ENCODE measurements at places on chromosomes 7 and 10. TPM values are rescaled to one million over a fixed set of nuclear protein-coding genes. Genes with fewer than 3 reads are reported as not detected.

GRCh38 chr10:30456266-30456665 lies 22.3 kb downstream of the MAP3K8 start:
- peak; percentile 75 for DNase-seq

GRCh38 chr10:1120801-1121211 lies 64.6 kb downstream of the WDR37 start:
- DNase-seq: no peak

DNA sequence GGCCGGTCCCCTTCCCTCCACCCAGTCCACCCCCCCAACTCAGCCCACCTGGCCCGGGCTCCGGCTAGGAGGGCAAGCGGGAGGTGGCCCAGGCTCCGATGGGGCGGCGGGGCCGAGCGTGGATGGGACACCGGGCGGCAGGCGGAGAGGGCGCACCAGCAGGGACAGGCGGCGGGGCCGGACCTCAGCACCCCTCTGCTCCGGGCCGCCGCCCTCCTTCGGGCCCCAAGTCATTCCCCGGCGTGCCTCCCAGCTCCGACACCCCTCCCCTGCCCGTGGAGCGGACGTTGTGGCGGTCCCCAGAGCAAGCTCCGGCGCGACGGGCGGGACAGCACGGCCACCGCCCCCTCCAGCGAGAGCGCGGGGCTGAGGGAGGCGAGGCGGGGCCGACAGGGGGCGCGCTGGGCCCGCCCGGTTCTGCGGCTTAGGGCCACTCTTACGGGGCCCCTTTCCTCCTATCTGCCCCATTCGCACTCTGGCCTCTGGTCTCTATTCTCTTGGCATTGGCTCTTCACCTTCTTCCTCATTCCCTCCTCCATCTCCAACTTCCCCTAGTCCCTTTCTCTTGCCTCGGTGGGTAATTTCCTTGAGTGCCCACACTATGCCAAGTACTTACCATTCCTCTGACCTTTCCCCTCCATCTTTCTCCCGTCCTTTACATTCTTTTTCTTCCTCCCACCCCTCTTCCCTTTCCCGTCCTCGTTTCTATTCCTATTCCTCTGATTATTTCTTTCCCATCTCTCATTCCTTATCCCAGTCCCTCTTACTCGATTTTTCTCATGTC lies 701 bp upstream of the GBX1 start:
- DNase-seq: no peak

TAF6 gene
- 46.3 TPM for total RNA-seq

CACNA2D1 gene
- not detected for total RNA-seq

CALCR gene
- total RNA-seq: not detected

All from natural killer cell treated with Interleukin-12 subunit alpha and Interleukin-12 subunit beta and Interleukin-15 and Interleukin-18, amount 100 ng/mL, for 72 hours (primary cell).